ENCODE measurements at places on chromosomes 5 and 9. TPM values are rescaled to one million over a fixed set of nuclear protein-coding genes. Genes with fewer than 3 reads are reported as not detected.

- no peak overlapping the region for H3K4me3 ChIP-seq
- no peak for DNase-seq
- no peaks in the 10 kb centered on the region for H3K36me3 ChIP-seq
These were observed 332.4 kb upstream of the CD180 start for GRCh38 chr5:67528953-67529352.

- H3K4me1 ChIP-seq = peaks cover 29% of the 10 kb centered on the region
- H3K27me3 ChIP-seq = no peaks in the 10 kb centered on the region
- peaks cover under 1% of the 10 kb centered on the region for H3K36me3 ChIP-seq
- no peak overlapping the region for H3K4me3 ChIP-seq
- DNase-seq = no peak
These were observed 2.4 kb upstream of the PHYKPL start for GRCh38 chr5:178234750-178235587.

PCDHGA8 gene
- total RNA-seq = 13.9 TPM

NFIL3 gene
- 24.6 TPM for total RNA-seq

DNA sequence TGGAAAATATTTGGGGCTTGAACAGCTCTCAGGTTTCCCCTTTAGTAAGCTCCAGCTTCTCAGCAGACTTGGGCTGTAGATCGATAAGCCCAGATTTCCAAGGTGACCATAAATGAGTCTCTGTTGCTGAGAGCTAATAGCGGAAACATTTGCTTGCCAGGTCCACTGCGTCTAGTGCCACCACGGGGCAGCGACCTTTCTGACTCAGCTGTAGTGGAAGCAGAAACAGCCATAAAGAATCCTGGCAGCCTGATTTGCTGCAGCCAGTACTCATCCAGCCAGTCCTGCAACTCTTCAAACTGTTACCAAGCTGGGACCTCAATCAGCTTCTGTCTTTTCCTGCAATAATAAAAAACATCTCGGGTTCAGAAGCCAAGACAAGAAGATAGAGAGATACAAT, 241.7 kb downstream of the DOCK8 start:
- H3K4me1 ChIP-seq = no peaks in the 10 kb centered on the region
- no peak for DNase-seq
- no peaks in the 10 kb centered on the region for H3K27me3 ChIP-seq
- no peak overlapping the region for H3K4me3 ChIP-seq
- no peaks in the 10 kb centered on the region for H3K36me3 ChIP-seq
- no peak overlapping the region for H3K27ac ChIP-seq

- DNase-seq = no peak
- H3K27me3 ChIP-seq = no peaks in the 10 kb centered on the region
- no peaks in the 10 kb centered on the region for H3K36me3 ChIP-seq
- H3K4me1 ChIP-seq = peaks cover 13% of the 10 kb centered on the region
- no peak overlapping the region for H3K4me3 ChIP-seq
These were observed 25.1 kb downstream of the XRCC4 start for GRCh38 chr5:83102364-83102980.

TSSK1B gene
- not detected for total RNA-seq

TTLL11 gene
- total RNA-seq = 25.7 TPM

GRK6 gene
- total RNA-seq = 33.3 TPM

DNA sequence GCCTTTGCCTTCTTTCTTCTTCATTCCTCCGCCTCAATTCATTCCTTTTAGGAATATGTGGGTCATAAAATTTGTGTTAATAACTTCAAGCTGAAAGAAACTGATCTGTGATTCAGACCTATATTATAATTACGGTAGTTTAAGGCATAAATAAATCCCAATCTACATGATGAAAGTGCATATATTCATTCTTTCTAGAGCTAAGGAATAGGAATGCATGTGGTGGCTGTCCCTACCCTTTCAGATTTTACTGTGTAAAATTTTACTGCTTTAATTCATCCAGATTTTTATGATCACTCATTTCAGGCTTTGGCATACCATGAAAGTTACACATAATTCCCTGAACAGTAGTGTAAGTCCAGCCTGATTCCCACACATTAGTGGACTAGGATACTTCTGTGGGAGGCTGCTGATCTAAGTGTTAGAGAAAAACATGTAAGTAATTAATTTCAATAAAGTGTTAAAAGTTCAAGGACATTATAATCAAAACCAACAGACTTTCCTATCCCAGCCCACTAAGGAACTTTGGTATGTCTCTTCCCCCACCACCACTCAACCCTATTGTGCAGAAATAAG, 83.1 kb downstream of the HINT1 start:
- H3K36me3 ChIP-seq = no peaks in the 10 kb centered on the region
- no peak overlapping the region for H3K27ac ChIP-seq
- H3K4me3 ChIP-seq = no peak overlapping the region
- no peaks in the 10 kb centered on the region for H3K27me3 ChIP-seq
- no peaks in the 10 kb centered on the region for H3K4me1 ChIP-seq
- DNase-seq = no peak

ECSCR gene
- 35.6 TPM for total RNA-seq

DNA sequence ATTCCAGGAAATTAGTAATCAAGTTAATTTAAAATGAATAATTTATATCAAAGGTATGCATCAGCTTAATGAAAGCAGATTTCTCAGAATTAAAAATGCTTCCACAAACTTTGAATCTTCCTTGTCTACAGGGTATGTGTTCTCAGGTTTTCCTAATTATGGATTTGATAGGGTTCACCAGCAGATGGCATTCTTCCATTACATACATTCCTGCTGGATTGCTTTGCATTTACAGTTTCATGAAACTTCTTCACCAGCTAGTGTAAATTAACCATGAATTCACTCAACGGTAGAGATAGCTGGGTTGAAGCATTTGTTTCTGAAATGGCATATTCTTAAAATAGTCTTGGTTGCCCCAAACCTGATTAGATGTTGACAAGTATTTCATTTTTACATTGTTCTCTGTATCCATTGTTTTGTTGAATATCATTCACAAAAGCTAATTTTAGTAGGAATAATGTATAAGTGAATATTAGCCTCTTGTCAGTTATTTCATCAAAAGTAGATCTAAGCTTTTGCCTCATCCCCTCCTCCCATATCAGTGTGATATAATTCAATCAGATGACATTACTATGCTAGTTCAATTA, 68.7 kb upstream of the WDR41 start:
- H3K27me3 ChIP-seq = no peaks in the 10 kb centered on the region
- H3K36me3 ChIP-seq = no peaks in the 10 kb centered on the region
- H3K4me3 ChIP-seq = no peak overlapping the region
- H3K4me1 ChIP-seq = no peaks in the 10 kb centered on the region
- H3K27ac ChIP-seq = no peak overlapping the region

DRD1 gene
- total RNA-seq = 0.41 TPM

DNA sequence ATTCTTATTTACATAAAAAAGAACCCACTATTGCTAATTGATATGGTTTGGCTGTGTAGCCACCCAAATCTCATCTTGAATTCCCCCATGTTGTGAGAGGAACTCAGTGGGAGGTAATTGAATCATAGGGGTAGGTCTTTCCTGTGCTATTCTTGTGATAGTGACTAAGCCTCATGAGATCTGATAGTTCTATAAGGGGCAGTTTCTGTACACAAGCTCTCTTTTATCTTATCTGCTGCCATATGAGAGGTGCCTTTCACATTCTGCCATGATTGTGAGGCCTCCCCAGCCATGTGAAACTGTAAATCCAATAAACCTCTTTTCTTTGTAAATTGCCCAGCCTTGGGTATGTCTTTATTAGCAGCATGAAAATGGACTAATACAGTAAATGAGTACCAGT, 58.2 kb upstream of the PRR16 start:
- H3K27me3 ChIP-seq = no peaks in the 10 kb centered on the region
- no peaks in the 10 kb centered on the region for H3K36me3 ChIP-seq
- H3K4me1 ChIP-seq = peaks cover 22% of the 10 kb centered on the region
- no peak overlapping the region for H3K4me3 ChIP-seq

PLPP1 gene
- 341 TPM for total RNA-seq

GRCh38 chr9:97903177-97903576, 19.1 kb downstream of the TRMO start:
- no peak overlapping the region for H3K4me3 ChIP-seq
- H3K36me3 ChIP-seq = peaks cover 4% of the 10 kb centered on the region
- H3K4me1 ChIP-seq = no peaks in the 10 kb centered on the region
- H3K27ac ChIP-seq = no peak overlapping the region
- no peaks in the 10 kb centered on the region for H3K27me3 ChIP-seq

DNA sequence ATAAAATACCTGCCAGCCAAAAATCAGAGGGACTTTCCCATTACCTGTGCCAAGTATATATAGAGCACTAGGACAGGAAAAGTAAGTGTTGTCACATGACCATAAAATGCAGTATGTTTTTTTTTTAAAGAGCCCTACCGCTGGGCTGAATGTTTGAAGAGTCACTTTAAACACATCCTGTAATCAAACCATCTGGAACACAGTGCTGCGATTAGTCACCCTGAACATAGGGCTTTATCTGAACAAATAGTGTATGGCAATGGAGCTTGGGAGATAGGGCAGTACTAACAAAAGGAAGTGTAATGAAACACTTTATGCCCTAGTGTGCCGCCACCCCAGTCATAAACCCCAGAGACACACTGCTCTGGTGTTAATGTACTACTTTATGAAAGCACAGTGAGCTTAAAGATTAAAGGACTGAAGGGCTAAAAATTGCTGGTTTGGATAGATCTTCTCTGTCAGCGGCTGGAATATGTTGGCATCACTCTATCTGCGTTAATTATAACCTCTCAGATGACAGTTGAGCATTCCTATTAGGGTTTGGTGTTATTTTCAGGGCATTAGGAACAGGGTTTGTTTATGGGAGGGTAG, 90.4 kb downstream of the ZNF608 start:
- peaks cover 17% of the 10 kb centered on the region for H3K4me1 ChIP-seq
- no peaks in the 10 kb centered on the region for H3K27me3 ChIP-seq
- H3K4me3 ChIP-seq = peak overlapping the region; percentile 17
- DNase-seq = no peak
- H3K27ac ChIP-seq = no peak overlapping the region
- no peaks in the 10 kb centered on the region for H3K36me3 ChIP-seq

DNA sequence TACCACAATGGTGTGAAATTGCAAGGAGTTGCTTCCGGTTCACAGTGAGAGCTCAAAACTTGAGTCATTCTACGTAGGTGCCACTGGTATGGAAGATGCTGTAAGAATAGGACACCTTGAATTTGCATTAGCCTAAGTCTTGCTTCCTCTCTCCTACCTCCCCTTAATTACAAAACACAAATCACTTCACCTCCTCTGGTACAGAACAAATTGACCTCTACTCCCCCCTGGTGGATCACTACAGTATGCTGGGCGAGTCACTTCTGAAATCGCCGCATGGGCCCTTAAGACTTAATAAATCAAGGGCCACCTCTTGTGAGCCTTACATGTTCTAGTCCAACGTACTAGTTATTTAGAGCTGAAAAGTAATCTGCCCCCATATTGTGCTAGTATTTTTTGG, 145.3 kb upstream of the SMARCA2 start:
- H3K27me3 ChIP-seq = no peaks in the 10 kb centered on the region
- no peaks in the 10 kb centered on the region for H3K4me1 ChIP-seq
- no peak overlapping the region for H3K27ac ChIP-seq
- H3K4me3 ChIP-seq = no peak overlapping the region
- H3K36me3 ChIP-seq = no peaks in the 10 kb centered on the region

UGCG gene
- total RNA-seq = 87.8 TPM

DNA sequence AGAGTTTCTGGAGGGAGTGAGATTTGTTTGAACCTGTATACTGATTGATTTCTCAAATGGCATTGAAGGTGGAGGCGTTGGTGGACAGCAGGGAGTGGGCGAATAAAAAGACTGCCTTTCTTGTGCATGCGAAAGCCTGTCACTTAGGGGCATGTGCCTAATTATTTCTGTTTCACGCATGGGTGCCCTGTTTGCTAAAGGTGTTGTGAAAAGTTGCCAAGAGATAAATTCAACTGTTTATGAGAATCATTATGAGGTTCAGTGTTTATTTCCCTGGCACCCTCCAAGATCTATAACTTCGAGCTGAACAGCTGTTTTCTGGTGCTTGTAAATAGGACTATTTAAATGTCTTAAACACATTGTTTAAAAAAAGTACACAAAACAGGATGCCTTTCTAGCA, 67.4 kb upstream of the DMRTA1 start:
- H3K36me3 ChIP-seq = no peaks in the 10 kb centered on the region
- H3K27ac ChIP-seq = no peak overlapping the region
- DNase-seq = no peak
- no peak overlapping the region for H3K4me3 ChIP-seq

GRCh38 chr5:90284375-90284774, 125.2 kb downstream of the CETN3 start:
- H3K27me3 ChIP-seq = no peaks in the 10 kb centered on the region
- no peak overlapping the region for H3K27ac ChIP-seq
- no peaks in the 10 kb centered on the region for H3K36me3 ChIP-seq
- H3K4me1 ChIP-seq = no peaks in the 10 kb centered on the region
- H3K4me3 ChIP-seq = no peak overlapping the region

- no peak overlapping the region for H3K4me3 ChIP-seq
- H3K27ac ChIP-seq = no peak overlapping the region
- H3K27me3 ChIP-seq = no peaks in the 10 kb centered on the region
- H3K36me3 ChIP-seq = no peaks in the 10 kb centered on the region
These were observed 42.1 kb downstream of the NKD2 start for GRCh38 chr5:1050423-1051365.

Measured in thoracic aorta (tissue), 2 donors.